ENCODE measurements at places on chromosomes 16 and 17. TPM values are rescaled to one million over a fixed set of nuclear protein-coding genes. Genes with fewer than 3 reads are reported as not detected.

DNA sequence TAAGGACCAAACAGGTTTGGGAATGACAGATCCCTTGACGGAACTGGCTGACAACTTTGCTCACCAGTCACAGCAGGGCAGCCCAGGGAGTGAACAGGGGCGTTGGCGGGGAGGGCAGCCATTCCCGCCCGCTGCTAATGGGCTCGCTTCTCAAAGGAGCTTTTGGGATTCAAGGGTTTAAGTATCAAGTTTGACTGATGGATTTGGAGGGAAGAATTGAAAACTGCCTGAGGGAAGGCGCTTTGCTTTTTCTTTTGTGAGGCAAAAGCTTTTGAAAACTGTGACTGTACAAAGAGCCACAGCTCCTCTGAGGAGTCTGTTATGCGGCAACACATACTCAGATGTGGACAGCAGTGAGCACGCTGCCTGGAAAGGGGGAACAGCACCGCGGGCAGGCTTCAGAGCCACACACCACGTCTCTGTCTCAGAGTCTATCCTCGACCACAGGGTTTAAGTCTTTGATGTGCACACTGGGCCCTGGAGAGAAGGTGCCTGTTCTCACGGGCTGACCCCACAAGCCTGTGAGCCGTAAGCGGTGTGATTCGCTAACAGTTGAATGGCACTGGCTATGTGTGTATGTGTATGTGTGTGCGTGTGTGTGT lies 79.9 kb upstream of the HSBP1 start:
- DNase-seq, result no peak

Gene CDRT4
- 13.4 TPM for total RNA-seq

- DNase-seq, result no peak
These were observed 6.8 kb downstream of the NT5C start for GRCh38 chr17:75124819-75125162.

GRCh38 chr17:32960815-32961214 lies 30.8 kb upstream of the SPACA3 start:
- DNase-seq, result no peak

Gene DGKE
- total RNA-seq, result 12.7 TPM

DNA sequence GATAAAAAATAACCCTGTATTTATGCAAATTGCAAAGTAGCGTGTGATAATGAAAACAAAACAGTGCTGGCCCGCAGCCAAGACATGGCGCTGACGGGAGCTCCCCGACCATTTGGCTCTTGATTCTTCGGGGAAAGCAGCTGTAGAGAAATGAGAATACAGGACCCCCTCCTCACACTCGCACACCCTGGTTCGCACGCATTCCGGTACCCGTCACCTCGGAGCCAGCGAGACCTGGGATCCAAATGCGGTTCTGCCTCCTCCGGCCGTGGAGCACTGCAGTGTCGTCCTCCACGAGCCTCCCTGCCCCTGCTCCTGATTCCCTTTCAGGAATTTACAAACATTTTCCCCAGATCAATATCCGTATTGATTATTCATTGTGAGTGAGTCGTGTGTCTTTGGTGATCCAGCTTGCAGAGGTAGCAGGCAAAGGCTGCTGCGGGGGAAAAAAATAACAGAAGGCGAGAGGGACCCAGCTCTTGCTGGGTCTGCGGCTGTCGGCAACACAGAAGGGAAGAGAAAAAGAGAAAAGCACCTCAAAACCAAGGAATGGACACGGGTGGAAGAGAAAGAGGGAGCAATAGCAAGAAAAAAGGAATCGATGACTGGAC lies 184.1 kb upstream of the ZFHX3 start:
- DNase-seq, result no peak

GRCh38 chr16:14389359-14389758 lies 240.7 kb downstream of the PARN start:
- no peak for DNase-seq

Gene DBF4B
- 6.8 TPM for total RNA-seq

- DNase-seq, result no peak
These were observed 236.0 kb upstream of the IRX3 start for GRCh38 chr16:54522584-54522983.

DNA sequence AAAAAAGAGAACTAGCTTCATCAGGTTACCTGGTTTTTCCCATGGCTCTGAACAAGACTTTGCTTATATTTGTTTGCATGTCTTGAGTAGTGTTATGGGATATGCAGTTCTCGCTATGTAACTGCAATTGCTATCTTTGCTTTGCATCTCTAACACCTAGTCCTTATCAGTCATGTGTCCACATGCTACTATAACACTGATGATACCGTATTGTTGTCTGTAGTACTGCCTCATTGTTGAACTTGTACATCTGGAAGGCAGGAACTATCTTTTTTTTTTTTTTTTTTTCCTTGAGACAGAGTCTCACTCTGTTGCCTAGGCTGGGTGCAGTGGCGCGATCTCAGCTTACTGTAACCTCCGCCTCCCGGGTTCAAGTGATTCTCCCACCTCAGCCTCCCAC lies 2.5 kb downstream of the PSME3 start:
- no peak for DNase-seq

- DNase-seq, result no peak
These were observed 43.4 kb downstream of the FBXL20 start for GRCh38 chr17:39357986-39358385.

DNA sequence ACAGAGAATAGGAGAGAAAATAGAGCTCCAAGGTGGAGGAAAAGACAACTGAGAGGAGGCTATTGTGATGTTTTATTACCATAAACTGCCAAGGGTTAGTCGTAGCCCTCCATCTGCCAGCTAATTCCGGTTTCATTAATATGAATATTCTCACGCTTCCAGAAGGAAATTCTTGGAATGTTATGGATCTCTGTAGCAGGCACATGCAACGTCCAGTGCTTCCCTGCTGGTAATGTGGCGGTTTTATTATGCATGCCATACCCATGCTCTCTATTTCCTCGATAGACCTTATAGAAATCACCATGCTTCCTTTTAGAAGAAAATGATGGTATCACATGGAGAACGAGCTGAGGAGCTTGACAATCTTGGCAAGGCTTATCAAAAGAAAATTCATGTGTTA lies 463.6 kb downstream of the MAF start:
- DNase-seq, result no peak

Gene TBC1D3I
- 1.1 TPM for total RNA-seq

Gene MT1F
- total RNA-seq, result 12.6 TPM

Gene CDH11
- total RNA-seq, result 94.1 TPM

Gene EXOC3L1
- total RNA-seq, result 15.6 TPM

Gene IRX6
- total RNA-seq, result 3.5 TPM

DNA sequence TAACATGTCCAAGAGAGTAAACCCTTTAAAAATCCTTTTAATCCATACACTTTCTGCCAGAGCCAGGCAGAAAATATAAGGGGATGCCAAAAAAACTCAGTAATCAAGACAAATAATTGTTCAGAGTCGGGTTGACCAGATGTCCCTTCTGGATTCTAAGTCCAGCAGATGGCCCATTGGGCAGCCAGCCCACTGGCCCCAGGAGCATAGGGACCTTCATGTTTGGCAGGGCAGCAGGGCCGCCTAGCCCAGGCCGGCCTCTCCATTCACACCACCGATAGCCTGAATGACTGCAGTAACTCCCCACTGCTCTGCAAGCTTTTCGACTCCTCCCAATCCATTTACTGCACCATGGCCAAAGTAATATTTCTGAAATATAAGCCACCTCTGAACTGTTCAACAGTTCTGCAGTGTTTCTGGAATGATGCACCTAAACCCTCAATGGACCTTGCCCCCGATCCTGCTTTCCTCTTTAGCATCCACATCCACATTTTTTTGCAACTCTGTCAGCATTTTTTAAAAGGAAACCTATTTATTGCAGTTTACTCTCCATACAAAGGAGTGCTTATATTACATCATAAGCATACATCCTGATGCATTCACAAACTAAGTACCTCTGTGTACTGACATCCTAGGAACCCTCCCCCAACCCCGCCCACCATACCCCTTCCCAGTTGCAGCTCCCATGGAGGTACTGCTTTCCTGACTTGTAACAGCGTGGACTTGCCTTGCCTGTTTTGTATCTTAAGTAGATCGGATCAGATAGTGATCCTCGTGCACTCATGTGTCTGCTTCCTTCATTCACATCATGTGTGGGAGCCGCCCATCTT lies 46.4 kb downstream of the LDHD start:
- no peak for DNase-seq

GRCh38 chr17:79082311-79083190 lies 7.9 kb downstream of the ENGASE start:
- DNase-seq, result no peak

DNA sequence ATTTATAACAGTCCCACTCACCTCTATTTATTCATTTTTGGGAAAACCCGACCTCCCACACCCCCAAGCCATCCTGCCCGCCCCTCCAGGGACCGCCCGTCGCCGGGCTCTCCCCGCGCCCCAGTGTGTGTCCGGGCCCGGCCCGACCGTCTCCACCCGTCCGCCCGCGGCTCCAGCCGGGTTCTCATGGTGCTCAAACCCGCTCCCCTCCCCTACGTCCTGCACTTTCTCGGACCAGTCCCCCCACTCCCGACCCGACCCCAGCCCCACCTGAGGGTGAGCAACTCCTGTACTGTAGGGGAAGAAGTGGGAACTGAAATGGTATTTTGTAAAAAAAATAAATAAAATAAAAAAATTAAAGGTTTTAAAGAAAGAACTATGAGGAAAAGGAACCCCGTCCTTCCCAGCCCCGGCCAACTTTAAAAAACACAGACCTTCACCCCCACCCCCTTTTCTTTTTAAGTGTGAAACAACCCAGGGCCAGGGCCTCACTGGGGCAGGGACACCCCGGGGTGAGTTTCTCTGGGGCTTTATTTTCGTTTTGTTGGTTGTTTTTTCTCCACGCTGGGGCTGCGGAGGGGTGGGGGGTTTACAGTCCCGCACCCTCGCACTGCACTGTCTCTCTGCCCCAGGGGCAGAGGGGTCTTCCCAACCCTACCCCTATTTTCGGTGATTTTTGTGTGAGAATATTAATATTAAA lies 638 bp upstream of the TMEM88 start:
- DNase-seq, result peak; percentile 49

Gene CD7
- 7.1 TPM for total RNA-seq

DNA sequence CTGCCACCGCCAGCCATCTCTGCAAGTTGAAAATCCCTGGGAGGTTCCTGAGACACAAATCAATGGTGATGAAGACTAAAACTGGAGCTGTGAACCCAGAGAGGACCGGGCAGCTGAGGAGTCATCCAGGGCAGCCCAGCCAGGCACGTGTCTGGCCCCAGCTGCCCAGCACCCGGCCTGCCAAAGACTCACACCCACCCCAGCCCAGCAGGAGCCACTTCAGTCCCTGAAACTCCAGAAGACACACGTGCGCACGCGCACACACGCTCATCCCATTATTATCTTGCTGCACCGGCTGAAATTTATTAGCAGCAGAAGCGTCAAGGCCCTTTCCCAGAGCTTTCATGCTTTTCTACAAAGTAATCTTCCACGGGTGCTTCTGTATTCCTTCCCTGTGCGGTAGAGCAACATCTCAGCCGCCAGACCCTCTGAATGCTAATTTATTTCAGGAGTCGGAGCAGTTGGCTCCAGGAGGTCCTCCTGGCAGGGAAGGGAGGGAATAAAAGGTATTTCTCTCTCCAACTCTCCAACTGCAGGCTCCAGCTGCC lies 59.8 kb upstream of the RBFOX3 start:
- no peak for DNase-seq

DNA sequence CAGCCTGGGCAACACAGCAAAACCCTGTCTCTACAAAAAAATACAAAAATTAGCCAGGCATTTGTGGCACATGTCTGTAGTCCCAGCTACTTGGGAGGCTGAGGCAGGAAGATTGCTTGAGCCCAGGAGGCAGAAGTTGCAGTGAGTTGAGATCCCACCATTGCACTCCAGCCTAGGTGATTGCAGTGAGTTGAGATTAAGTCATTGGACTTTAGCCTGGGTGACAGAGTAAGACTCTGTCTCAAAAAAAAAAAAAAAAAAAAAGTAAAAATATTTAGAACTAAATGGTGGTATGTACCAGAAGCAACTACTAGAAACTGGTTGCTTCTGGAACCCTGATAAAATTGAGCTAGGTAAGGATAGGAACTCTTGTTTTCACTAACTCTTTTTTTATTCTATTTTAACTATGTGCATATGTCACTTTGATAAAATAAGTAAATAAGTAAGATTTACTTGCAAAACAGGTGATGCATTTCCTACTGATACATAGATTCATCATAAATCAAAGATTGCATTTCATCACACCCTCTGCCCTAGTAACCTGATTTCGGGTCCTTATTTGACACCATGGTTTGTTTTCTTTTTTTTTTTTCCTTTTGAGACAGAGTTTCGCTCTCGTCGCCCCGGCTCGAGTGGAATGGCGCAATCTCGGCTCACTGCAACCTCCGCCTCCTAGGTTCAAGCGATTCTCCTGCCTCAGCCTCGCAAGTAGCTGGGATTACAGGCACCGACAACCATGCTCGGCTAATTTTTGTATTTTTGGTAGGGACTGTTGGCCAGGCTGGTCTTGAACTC lies 66.0 kb downstream of the USP32 start:
- DNase-seq, result peak; percentile 61

- no peak for DNase-seq
These were observed 54.3 kb downstream of the NLK start for GRCh38 chr17:28096756-28097155.

GRCh38 chr17:38728290-38728831 lies 1.8 kb upstream of the CISD3 start:
- no peak for DNase-seq

Gene EMP2
- 518 TPM for total RNA-seq

Gene ELAC2
- 41.0 TPM for total RNA-seq

GRCh38 chr16:85992359-85992758 lies 93.4 kb downstream of the IRF8 start:
- DNase-seq, result no peak

DNA sequence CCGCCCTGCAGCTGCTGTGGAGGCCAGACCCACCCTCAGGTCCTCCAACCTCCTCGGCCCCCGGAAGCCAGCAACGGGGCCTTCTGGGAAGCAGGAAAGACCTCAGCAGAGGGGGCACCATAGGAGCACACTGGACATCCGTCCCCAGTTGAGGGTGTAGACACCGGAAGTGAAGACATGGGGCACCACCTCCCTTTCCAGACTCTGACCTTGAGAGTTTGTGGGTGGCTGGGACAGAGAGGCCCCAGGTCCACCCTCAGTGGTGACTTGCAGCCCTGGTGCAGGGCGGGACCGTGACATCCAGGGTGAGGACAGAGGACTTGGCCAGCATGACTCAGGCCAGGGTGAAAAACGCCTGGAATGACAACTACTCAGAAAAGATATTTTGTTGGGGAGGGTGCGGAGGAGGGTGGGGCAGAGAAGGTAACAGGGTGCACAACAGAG lies 19.9 kb downstream of the CEP295NL start:
- DNase-seq, result peak; percentile 85

DNA sequence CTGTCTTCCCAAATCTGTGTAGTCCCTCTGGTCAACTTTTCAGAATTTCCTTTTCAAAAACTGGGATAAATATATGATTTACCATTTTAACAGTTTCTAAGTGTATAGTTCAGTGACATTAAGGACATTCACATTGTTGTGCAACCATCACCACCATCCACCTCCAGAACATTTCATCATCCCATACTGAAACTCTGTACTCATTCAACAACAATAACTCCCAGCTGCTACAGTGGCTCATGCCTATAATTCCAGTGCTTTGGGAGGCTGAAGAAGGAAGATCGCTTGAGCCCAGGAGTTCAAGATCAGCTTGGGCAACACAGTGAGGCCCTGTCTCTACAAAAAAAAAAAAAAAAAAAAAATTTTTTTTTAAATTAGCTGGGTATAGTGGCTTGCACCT lies 131.0 kb downstream of the AATF start:
- no peak for DNase-seq

- DNase-seq, result no peak
These were observed 10.6 kb upstream of the SLC38A8 start for GRCh38 chr16:84053237-84053636.

Data from lower lobe of right lung (tissue), 2 donors.